Stimulated activated CD4-positive, alpha-beta T cell treated with anti-CD3 and anti-CD28 coated beads, Interleukin-4, amount 100 ng/mL, for 4 hours (primary cell): ENCODE measurements at places on chromosomes 11 and 22.
A peak's percentile ranks its signal among the peaks of the same experiment; 100 is the strongest.

GRCh38 chr11:14969901-14970323 lies 2.2 kb downstream of the CALCA start:
- DNase-seq, result peak; percentile 66

DNA sequence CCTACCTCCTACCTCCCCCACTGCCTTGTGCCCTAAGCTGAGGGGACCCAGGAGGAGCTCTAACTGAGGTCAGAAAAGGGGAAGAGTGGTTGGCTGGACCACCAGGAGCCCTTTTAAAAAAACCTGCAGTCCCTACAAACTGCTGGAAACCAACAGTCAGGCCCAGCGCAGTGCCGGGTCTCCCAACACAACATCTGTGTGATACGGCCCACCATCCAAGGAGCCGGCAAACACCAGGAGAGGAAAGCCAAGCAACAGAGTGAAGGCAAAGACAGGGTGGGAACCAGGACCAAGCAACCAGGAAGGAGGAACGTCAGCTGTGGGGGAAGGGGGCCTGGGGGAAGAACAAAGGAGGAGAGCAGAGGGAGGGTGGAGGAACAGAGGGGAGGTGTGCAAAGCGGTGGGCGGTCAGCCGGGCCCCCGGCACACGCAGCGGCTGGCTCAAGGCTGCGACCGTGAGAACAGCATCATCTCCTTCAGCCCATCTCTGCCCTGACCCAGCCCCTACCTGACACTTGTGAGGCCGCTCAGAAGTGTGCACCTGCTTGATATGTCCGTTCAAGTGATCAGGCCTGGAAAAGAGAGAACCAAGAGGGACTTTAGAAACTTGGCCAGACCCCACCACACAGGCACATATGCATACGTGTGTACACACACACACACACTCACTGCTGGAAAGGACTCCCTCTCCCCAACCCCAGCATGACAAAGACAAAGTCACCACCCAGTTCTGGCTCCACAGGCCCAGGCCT lies 3.6 kb downstream of the PATZ1 start:
- DNase-seq, result no peak

DNA sequence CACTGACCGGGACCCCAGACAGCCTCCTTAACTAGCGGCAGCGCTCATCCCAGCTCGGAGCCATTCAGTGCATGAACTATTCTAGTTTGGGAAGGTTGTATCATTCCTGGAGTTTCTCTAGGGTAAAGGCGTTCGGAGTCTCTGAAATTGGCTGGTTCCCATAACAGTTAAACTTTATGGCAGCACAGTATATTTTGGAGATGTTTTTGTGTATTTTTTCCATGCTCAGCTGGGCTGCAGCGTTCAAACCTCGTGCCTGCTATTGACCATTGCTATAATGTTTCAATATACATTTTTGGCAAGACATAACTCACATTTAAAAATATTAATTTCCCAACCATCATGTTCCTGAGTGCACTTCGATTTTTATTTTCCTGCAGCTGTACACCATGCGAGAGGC lies 169.7 kb downstream of the ST3GAL4 start:
- DNase-seq, result no peak

DNA sequence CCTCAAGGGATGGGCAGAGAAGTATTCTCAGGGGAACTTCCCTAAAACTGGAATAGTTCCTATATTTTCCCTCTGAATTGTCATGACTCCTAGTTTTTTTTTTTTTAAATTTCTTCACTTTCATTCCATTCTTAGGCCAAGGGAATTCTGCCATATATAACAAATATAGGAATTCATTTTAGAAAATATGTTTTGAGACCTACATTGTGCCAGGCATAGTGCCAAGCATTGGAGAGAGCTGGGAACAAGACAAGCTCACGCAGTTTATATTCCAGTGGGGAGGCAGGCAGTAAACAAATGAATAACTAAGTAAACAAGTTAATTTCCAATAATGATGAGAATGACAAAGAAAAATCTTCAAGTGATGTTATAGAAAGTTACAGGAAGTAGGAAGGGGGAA lies 2.6 kb upstream of the NPTXR start:
- no peak for DNase-seq

DNA sequence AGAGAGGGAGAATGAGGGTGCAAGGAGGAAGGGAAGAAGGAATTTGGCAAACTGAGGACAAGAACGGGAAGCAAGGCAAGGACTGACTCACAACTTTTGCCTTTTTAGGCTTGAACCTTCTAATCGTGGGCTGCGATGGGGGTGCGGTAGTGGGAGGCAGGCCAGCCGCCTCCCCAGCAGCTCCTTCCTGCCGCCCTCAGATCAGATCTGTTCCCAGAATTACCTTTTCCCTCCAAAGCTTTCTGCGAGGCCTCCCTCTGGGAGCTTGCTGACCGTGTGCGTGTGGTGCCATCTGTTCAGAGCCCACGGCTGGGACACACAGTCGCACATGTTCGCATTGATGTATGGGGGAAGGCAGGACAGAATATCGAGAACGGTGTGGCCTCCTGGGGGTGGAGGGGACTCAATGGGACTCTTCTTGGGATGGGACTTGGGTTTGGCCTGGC lies 86.9 kb upstream of the PARVA start:
- DNase-seq, result no peak

DNA sequence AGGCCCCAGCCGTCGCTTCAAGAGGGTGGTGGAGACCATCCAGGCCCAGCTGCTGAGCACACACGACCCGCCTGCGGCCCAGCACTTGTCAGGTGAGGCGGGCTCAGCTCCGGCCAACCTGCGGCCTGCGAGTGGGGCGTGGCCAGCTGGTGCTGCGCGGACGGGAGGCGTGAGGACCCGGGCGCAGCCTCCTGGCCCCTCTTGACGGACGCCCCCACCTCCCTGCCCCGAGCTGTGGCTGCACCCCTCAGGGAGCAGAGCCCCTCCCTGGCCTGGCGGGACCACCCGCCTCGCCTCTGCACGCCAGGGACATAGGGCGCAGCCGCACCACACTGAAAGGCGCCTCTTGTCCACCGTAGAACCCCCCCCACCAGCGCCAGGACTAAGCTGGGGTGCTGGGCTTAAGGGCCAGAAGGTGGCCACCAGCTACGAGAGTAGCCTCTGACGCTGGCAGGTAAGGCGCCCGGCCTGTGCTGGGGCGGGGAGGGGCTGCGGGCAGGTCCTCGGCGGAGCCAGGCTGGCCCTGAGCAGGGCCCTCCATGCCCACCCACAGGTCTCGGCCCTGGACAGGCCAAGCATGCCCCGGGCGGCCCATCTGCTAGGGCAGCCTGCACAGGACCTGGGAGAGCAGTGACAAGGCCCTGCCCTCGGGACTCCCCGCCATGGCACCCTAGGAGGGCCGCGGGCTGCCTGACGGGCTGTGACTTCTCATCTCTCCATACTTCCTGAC lies 29.8 kb downstream of the MOB2 start:
- DNase-seq, result no peak

- DNase-seq, result no peak
Observed at GRCh38 chr22:32926600-32926999, 125.1 kb downstream of the TIMP3 start.

GRCh38 chr11:92473736-92474135 lies 249.1 kb downstream of the FAT3 start:
- no peak for DNase-seq

DNA sequence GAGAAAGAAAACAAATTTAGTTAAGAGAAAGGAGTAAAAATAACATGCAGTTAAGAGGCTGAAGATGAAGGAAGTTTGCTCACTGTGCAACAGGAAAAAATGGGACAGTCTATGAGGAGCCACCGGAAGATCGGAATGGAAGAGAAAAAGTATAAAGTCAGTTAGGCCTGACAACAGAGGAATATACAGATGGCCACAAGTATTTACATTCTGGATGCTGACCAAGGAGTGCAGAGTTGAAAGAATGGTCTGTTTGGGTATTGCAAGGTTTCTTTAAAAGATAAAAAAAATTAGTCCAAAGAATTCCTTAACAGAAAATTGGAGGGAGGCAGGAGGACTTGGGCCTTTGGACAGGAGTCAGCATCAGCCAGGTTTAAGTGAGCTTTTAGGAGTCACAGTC lies 37.5 kb downstream of the RBFOX2 start:
- no peak for DNase-seq

DNA sequence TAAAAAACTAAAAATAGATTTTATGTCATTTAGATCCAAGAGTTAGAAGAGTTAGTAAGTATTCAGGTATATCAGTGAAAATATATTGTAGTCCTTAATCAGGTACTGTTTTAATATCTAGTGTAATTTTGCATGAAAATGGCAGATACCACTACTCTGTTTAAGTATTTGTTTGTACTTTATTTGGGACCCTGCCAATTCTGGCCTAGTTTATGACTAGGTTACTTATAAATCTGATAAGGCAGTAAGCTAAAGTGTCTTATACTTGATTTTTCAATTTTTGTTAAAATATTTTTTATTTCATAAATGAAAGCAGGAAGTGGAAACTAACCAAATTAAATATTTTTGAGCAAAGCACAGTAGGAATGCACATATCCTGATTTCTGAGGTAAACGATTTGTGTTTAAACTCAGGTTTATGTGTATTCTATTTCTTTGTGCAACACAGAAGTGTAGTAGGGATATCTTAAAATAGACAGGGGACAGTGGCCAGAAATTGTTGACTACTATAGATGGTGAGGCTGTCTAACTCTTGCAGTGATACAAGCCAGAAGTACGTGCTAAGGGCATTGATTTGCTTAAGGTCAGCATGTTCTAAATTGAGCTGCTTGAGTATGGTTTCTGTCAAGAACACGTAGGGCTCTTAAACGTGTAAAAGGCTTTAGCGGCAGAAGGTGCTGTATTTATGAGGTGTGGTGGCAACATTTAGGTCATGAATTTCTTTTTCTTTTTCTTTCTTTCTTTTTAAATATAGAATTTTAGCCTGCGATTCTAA lies 34.0 kb downstream of the HIPK3 start:
- DNase-seq, result no peak

- no peak for DNase-seq
Observed at GRCh38 chr11:64250415-64251015, 815 bp upstream of the PLCB3 start.

DNA sequence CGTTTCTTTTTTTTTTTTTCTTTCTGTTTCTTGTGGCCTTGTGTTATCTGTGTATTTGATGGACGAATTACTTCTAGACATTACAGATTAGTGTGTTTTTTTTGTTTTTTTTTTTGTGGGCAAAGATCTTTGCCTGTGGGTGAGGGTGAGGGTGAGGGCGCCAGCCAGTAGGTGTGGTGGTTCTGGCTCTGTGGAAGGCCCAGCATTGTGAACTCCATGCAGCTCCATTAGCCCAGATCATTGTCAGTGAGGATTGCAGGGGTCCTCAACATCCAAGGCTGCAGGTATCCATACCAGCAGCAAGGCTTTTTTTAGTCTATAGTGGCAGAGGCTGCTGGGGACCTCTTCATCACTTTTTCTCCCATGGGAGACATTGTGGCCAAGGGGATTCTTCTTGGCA lies 13.7 kb downstream of the BIRC2 start:
- DNase-seq, result no peak

- DNase-seq, result no peak
Observed at GRCh38 chr11:65152122-65152521, 17.8 kb upstream of the SYVN1 start.

- no peak for DNase-seq
Observed at GRCh38 chr22:44146088-44146861, 34.5 kb upstream of the PARVG start.

- no peak for DNase-seq
Observed at GRCh38 chr11:62573006-62573591, 592 bp downstream of the EEF1G start.

DNA sequence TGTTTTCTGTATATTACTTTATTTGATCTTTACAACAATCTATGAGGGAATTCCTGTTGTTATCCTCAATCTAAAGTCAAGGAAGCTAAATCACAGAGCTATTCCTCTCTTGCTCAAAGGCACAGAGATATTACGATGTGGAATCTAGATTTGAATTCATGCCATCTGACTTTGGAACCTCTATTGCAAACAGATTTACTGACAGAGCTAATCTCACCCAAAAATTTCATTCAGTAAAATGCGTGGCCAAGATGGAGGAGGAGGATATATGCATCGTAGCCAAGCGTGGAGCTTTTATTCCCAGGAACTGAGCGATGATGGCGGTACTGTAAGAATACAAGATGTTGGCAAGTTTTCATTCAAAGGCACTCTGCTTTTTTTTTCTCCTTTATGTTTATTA lies 791.8 kb downstream of the CNTN5 start:
- DNase-seq, result no peak

DNA sequence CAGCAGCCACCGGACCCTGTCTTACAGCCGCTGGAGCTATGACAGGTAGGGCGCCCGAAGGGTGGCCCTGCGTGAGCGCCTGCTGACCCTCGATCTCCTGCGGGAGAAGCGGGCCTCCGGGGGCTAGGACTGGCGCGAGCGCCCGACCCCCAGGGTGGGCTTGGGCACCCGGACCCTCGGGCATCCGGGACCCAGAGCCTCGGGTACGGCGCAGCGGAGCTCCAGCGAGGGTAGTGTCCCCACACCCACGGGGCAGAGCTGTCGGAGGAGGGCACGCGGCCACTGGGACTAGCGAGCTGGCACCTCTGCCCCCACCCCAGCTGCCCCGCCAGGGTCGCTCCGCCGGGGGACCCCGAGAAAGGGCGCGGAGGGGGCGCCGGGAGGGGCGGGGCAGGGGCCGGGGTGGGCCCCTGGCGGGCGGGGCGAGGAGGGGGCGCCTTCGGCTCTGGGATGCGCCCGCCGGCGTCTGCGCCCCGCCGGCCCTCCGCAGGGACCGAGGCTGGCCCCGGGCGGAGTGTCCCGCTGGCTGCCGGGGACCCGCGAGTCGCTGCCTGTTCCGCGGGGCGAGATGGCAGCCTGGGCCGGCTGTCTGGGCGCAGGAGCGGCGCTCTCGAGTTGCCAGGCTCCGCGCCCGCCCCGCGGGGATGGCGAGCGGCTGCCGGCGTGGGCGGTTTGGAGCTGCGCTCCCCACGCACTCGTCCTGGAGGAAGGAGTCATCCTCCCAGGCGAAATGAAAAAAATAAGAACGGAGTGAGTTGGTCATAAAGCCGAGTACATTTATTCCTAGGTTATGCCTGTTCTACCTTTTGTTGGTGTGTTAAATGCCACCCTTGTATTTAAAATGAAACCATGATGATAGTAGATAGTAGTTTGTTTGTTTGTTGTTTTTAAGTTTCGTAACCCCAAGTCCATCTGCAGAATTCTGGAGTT lies 32.4 kb downstream of the EIF3F start:
- DNase-seq, result peak; percentile 54

DNA sequence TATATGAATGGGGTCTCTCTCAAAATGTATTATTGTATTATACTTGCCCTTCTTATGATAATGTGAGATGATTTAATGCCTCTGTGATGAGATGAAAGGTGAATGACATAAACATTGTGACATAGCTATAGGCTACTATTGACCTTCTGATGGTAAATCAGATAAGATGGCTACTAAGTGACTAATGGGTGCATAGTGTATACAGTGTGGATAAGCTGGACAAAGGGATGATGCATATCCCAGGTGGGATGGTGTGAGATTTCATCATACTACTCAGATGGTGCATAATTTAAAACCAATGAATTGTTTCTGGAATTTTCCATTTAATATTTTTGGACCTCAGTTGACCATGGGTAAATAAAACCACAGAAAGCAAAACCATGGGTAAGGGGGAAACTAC lies 243.5 kb downstream of the SBF2 start:
- DNase-seq, result no peak

- no peak for DNase-seq
Observed at GRCh38 chr11:65918211-65919140, at the start of gene C11orf68. Gene C11orf68 (minus strand): TSS chr11:65919062. CDS start chr11:65919031, 31 bp downstream.
